ENCODE measurements at places on chromosomes 7 and 10.

DNA sequence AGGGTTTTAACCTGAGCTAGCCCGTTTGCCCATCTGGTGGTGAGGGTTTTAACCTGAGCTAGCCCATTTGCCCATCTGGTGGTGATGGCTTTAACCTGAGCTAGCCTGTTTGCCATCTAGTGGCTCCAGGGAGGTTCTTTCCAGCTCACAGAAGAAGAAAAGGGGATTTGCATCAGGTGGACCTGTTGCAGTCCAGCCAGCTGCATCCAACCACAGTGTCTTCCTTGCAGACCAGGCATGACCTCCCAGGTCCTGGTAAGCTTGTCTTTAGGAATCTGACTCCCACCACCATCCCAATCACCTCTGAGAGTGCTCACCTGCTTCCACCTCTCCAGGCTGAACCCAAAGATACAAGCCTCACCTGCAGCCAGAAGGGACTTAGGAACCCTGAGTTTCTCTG is 62.4 kb upstream of the EMX2 start:
- DNase-seq: no peak

DNA sequence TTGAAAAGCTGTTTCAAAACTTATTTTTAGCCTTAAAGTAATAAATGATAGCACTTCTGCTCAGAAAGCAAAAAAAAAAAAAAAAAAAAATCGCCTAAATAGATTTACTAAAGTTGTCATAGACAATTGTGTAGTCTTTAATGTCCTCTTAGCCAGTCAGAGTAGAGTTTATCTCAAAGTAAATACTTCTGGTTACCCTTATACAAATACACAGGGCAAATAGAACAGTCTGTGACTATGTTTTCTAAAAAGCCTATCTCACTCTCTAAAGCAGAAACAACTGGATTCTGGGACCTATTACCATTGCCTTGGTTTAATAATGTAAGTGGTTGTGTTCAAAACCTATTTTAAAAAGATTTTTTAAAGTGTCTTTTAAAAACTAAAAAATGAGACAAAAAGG is 156.2 kb upstream of the THSD7A start:
- no peak for DNase-seq

DNA sequence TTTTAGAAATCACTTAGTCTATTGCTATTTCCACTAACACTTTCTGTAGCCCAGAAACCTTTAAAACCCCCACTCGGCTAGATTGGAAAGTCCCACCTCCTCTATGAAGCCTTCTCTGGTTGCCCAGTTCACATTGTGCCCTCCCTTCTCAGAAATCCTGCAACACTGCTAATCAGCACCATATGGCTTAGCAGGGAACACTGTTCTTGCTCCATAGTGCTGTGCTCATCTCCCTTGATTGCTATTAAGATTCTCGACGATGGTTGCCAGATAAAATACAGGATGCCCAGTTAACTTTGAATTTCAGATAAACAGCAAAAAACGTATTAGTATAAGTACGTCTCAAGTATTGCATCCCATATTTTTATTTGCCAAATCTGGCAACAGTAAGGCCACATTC is 40.1 kb upstream of the XPNPEP1 start:
- no peak for DNase-seq

GRCh38 chr10:14247377-14248116 is 83.2 kb downstream of the FRMD4A start:
- no peak for DNase-seq

DNA sequence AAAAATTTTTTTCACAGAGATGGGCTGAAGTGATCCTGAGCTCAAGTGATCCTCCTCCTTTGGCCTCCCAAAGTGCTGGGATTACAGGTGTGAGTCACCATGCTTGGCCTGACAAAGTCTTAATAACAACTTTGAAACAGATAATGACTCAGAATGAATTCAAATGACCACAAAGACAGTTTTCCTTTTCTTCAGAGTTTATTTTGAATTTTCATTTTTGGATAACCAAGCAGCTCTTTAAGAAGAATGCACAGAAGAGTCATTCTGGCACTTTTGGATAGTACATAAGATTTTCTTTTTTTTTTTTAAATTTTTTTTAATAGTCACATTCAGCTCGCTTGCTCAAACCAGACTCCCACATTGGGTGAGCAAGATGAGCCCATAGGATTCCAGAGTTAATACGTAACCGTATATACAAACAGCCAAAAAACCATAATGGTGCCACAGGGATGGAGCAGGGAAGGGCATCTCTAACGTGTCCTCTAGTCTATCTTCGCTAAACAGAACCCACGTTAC is 43.0 kb upstream of the NMT2 start:
- DNase-seq: no peak
